HFFc6 (cell line): ENCODE measurements at places on chromosomes 12 and 14.

DNA sequence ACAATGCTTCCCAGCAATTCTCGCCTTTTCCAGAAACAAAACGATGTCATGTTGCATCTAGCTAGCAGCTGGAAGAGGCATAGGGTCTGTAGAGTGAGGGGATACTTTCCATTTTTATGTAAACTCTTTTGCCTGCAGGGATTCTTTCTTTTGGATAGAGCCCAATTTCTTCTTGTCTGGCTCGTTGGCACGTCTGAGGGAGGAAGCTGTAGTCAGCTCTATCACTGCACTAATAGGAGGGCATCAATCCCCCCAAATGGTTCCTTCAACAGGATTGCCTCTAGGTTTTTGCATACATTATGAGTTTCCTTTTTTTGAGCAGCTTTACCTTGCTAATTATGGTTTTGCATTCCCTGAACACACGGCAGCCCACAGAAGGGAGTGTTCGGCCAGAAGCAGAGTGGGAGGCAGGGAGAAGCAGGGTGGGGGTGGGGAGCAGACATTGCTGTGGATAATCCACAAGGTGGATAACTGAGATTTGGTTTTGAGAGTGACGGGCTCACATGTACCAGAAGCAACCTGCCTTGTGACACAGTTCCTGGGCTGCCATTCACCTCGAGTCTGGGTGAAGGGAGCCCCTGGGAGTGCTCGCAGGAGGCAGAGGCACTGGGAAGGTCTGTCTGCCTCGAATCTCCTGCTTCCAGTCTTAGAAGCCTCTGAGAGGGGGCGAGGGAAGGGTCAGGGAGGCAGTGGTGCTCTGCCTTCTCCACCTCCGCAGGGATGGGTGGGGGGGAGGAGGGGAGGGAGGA, 24.5 kb downstream of the LRTM2 start:
- no peak for DNase-seq

GRCh38 chr12:66268562-66268961, 33.7 kb upstream of the HELB start:
- no peak for DNase-seq

DNA sequence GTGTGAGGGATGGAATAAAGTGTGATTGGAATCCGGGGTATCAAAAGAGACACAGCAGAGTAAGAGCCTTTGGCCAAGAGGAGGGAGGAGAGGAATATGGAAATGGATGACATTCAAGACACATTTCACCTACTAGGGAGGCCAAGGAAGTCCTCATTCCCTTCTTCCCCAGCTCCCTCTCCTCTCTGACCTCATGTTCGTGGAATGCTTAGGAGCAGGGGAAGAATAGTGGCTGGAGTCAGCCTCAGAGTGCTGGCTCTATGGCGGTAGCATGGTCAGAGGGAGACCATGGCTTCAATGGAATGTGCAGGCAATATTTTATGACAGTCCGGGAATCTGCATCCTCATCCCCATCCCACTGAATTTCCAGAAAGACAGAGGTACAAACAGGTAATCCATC, 196.6 kb downstream of the EGLN3 start:
- peak; percentile 38 for DNase-seq

DNA sequence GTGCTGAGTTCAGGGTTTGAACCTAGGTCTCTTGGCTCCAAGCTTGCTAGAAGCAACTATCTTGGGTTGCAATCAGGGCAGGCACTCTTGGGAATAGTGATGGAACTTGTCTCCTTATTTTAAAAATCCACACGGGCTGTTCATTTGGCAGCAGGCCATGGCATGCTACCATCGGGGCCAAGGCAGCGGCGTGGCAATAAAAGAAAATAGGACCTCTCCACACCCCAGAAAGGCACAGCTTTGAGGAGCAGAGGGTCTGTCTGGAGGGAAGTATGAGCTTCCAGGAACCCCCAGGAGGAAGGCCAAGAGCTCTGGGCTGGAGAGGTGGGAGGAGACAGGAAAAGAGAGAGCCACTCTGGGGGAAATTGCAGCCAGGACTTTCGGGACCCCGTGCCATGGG, 15.3 kb downstream of the RPS6KL1 start:
- no peak for DNase-seq

GRCh38 chr14:100568998-100569733, 18.1 kb downstream of the BEGAIN start:
- DNase-seq: no peak
